Omental fat pad (tissue), 4 donors: ENCODE measurements at places on chromosomes 2 and 18. TPM values are rescaled to one million over a fixed set of nuclear protein-coding genes. Genes with fewer than 3 reads are reported as not detected.

Gene RIT2
- total RNA-seq, result not detected

Gene ALPI
- total RNA-seq, result not detected

Gene MLPH
- 6.8 TPM for total RNA-seq

Gene NR4A2
- total RNA-seq, result 6.0 TPM

Gene LYG2
- total RNA-seq, result not detected

Gene CD302
- total RNA-seq, result 81.2 TPM

Gene MGAT5
- total RNA-seq, result 28.3 TPM

Gene SLC16A14
- total RNA-seq, result 2.9 TPM

Gene NCKAP5
- total RNA-seq, result 0.88 TPM

Gene TMEFF2
- not detected for total RNA-seq

Gene WDR7
- 23.1 TPM for total RNA-seq

Gene LAMA1
- 2.2 TPM for total RNA-seq

DNA sequence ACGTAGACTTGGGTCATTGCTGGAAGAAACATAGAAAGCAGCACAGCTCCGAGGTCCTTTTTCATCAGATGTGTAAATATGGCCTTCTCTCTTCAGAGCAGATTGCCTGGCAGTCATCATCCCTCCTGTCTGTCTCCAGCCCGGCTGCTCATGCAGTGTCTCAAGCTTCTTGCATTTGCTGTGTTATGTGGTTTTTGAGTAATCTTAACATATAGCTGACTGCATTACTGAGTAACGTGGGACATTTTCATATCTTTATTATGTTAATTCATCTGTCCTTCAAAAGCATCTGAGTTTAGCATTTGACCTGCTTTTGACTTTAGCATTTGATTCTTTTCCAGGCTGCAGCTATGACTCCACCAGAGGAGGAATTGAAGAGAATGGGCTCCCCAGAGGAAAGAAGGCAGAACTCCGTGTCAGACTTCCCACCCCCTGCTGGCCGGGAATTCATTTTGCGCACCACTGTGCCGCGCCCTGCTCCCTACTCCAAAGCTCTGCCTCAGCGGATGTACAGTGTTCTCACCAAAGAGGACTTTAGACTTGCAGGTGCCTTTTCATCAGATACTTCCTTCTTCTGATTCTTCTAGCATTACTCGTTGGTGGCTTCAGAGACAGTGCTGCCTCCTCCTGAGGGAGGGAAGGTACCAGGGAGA is 116.2 kb downstream of the RAB3GAP1 start:
- no peak for DNase-seq

GRCh38 chr2:34368304-34368703 is 769.2 kb upstream of the FAM98A start:
- DNase-seq, result no peak

GRCh38 chr2:11502740-11503292 is 31.0 kb upstream of the GREB1 start:
- DNase-seq, result no peak

DNA sequence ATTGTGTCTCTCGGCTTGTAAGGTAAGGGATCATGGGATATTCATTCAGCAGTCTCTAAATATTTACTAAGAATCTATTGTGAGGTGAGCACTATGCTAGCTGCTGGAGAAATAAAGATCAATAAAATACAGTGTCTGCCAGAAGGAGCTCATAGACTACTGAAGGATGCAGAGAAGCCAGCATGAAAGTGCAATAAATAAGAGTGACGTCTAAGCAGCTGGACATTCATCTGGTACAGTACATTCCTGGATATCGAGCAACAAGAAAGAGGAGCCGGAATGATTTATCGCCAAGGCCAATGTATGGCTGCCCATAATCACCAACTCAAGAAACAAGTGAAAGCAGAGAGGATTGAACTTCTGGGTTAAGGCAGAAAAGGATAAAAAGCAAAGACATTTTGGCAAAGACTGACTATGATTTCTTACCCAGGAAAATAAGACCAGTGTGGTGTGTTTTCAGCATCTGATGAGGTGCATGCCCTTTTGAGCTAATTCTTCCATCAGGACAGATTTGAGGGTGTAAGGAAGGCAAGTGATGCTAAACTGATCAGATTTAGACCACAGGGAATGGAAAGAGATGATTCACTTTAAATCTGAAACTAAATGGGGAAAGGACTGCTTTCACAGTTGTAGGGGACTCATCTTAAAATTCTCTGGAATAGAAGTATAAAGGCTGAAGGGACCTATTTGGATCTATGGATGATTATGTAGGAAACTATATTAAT is 18.7 kb upstream of the LMAN1 start:
- no peak for DNase-seq

GRCh38 chr2:120589771-120590608 is 145.7 kb upstream of the GLI2 start:
- no peak for DNase-seq

DNA sequence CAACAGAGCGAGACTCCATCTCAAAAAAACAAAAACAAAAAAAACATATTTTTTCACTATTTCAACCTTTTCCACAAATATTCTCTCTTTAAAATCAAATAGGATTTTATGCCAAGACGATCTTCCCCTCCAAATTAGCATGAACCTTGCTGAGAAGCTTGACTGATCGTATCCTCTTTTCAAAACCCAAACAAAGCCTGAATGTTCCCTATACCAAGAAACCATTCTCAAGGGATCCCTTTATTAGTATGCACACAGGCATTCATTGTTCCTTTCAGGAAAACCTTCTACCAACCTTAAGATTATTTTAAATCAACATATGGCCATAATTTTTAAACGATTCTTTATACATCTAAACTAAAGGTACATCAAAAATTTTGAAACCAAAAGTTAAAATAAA is 6.3 kb downstream of the SPIRE1 start:
- no peak for DNase-seq

DNA sequence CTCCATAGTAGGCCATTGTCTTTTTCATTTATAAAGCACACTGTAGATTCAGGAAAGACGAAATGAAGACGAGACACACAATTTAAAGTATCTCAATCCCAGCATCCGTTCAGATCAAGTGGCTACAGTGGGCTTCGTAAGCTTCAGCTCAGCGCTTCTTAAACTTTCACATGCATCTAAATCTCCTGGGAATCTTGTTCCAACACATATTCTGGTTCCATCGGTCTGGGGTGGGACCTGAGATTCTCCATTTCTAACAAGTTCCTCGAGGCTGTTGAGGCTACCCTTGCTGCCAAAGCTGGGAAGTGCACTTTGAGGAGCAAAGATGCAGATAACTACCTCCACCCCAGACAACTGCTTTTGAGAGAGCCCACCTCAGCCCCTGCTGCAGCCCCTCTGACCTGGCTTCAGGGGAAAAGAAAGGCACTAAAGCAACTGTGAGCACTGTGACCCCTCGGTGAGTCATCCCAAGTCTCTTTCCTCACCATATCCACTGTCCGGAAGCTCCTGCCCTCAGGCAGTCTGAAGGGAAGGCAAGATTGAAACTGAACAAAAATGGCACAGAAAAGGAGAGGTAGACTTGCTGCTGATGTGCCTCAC is 201.1 kb upstream of the FBXO11 start:
- no peak for DNase-seq

GRCh38 chr2:45119855-45120254 is 110.6 kb upstream of the SIX2 start:
- DNase-seq, result no peak

DNA sequence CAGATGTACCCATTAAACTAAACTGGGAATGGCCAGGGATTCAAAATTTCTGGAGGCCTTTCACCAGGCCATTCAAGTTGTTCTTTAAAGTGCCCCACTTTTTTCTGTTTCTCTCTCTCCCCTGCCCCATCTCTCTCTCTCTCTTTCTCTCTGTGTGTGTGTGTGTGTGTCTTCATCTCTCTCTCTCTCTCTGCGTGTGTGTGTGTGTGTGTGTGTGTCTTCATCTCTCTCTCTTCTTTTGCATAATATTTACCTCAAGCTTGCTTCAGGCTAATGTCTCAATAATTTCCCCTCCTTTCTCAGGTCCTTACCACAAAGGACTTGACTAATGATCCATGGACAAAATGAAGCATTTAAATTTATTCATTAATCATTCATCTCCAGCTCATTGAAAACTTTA is 164.2 kb upstream of the KLHL14 start:
- no peak for DNase-seq

DNA sequence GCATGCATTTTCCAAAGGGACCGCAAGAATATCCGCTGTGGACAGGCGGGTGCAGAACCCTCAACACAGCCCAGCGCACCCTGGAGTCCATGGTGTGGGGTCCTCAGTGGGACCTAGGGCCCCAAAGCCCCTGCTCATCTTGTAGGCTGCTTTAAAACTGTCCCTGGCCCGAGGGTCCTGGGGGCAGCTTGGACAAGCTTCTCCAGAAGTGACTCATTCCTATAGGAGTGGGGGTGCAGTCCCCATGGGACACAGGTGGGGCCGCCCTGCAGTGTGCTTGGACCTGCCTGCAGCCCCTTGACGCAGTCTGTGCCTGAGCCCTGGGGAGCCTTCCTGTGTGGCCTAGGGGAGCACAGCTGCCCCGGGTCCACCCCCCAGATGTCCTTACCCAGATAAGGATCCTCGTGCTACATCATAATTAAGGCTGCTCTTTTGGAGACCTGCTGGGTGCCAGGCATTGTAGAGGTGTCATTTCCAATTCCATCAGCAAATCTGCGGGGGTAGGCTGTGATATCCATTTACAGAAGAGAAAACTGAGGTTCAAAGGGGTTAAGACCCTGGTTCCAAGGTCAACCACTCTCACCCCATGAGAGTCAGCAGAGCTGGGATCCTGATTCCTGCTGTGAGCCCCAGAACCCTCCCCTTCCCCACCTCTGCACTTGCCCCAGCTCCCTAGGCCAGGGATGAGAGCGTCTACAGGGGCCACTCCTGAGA is 1.7 kb upstream of the HS6ST1 start:
- DNase-seq, result no peak

GRCh38 chr2:74739129-74739528 is 85.1 kb downstream of the SEMA4F start:
- DNase-seq, result no peak

DNA sequence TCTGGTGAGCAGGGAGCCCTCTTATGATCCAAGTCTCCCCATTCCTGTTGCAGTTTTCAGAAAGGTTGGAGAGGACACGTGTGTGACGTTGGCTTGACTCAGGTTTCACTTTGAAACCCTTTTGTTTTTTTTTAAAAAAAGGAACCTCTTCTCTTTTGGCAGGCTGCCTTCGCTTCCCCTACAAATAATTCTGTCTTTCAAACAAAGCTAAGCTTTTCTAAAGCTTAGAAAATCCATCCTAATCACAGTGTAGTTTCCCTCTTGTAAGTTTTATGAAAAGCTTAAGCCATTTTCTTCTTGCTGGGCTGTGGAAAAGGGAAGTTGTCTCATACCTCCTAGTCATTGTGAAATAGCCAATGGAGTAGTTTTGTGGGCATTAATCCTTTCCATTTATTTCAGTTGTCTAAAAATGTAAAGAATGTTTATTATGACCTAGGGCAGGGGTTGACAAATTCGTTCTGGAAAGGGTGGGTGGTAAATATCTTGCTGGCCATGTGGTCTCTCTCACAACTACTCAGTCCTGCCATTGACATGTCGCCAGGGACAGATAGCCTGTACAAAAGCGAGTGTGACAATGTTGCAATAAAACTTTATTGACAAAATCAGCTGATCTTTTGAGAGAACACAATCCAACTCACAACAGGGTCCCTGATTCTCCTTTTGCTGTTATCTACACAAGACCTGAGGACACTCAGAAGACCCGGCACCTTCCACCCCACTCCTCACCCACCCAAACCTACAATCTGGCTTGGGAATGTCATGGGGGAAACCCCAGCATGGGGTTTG is 878.8 kb downstream of the RNF144A start:
- no peak for DNase-seq

DNA sequence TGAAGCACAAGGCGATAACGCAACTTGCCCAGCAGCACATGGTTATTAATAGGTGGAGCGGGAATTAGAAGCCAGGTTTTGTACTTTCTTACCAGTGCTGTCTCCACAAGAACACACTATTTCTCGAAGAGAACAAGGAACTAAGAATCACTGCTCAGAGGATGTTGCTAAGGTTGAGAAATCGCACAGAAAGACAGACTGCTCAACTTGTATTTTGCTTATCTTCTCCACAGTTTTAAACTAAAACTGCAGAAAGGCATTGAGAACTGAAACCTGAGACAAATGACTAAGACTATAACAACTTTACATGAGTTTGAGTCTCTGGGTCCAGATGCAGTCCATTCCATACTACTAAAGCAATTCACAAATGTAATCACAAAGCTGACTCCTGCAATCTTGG is 6.2 kb downstream of the PRKD3 start:
- no peak for DNase-seq

DNA sequence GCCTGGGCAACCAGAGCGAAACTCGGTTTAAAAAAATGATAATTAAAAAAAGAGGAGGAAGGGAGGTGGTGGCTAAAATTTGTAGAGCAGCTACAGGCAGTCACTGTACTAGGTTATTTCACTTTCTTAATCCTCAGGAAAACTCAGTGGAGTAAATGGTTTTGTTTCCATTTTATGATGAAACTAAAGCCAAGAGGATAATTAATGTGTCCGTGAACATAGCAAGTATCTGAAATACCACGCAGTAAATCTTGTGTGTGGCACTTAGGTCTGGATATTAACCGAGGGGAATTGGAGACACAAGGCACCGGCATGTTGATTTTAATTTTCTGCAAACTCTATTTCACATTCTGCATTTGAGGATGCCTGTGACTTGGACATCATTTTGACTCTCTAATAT is 14.5 kb downstream of the SH3BP4 start:
- DNase-seq, result no peak

DNA sequence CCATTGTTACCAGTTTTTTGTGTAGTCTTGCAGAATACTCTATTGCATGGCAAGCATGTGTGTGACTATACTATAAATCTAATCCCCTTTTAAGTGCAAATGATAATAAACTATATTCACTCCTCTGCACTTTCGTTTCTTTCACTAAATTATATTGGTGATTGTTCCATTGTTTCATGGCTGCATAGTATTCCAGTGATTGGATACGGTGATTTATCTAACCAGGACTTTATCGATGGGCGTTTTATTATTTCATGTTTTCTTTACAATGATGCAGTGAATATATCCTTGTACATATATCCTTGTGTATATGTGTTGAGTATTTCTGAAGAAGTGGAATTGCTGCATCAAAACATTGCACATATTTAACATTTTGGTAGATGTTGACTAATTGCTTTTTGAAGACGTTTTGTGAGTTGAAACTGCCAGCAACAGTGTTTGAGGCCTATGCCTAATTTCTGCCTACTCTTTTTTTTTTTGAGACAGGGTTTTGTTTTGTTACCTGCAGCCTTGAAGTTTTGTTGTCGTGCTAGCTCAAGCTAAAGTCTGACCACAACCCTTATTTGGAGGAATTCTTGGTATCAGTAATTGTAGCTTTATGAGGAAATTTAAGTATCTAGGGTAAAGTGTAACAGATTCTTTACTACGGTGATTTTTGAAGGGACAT is 2.7 kb downstream of the MIB1 start:
- DNase-seq, result no peak

DNA sequence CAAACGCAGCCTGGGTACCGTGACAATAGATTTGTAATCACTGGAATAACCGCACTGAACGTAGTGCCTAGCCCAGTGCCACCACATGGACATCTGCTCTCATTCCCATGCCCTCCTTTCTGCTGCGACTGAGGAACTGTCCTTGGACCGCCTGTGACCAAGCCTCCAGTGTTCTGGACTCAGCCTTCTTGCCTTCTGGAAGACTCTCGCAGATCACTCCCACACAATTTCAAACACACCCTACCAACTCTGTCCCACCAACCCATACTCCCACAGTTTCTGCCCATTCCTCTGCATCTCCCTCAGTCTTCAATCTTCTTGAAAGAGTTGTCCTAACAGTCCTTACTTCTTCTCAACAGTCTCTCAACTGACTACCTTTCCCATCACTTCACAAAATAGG is 2.1 kb downstream of the RNF149 start:
- DNase-seq, result no peak
